ENCODE measurements at places on chromosomes 2 and 18. TPM values are rescaled to one million over a fixed set of nuclear protein-coding genes. Genes with fewer than 3 reads are reported as not detected.

DNA sequence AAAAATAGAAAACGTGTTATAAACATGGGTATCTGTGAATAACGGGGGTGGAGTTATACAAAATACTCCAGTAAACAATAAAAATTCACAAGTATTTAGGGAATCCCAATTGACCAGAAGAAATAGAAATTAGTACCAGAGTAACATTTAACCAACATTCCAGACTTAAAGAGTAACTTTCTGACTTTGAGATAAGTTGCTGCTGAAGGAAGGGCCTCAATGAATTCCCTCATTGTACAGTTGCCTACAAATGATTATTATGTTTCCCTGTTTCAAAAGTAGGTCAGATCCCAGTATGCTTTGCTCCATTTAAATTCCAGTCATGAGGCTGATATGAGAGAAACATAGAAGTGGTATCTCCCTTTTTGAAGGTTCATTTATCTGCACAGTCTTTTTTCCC lies 88.3 kb upstream of the KCNH7 start:
- H3K27me3 ChIP-seq = no peaks in the 10 kb centered on the region
- no peak overlapping the region for H3K4me3 ChIP-seq
- no peak for DNase-seq
- H3K36me3 ChIP-seq = no peaks in the 10 kb centered on the region

SIX3 gene
- not detected for total RNA-seq

DNA sequence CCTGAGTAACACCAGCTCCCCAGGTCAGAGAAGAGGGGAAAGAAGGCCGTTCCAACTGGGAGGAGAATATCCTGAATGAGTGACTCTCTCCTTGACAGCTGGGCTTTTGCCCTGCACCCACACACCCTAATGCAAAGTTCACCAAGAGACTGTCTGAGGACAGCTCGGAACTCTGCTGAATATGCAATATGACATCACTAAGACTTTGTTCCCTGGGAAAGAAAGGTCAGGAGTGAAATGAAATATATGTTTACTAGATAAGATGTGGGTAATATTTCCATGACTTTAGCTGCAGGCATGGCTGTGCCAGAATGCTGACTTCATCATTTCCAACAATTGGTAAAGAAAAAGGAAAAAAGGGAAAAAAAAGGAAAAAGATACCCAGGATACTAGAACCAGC lies 488.2 kb upstream of the RAB6C start:
- no peak overlapping the region for H3K4me3 ChIP-seq
- peaks cover 8% of the 10 kb centered on the region for H3K27me3 ChIP-seq
- no peak for DNase-seq
- no peaks in the 10 kb centered on the region for H3K36me3 ChIP-seq
- H3K4me1 ChIP-seq = no peaks in the 10 kb centered on the region

IRS1 gene
- total RNA-seq = 8.7 TPM

GRCh38 chr18:22557168-22557941 lies 139.6 kb upstream of the CTAGE1 start:
- no peaks in the 10 kb centered on the region for H3K36me3 ChIP-seq
- peaks cover 17% of the 10 kb centered on the region for H3K4me1 ChIP-seq
- no peak overlapping the region for H3K27ac ChIP-seq
- H3K4me3 ChIP-seq = no peak overlapping the region
- DNase-seq = no peak

DNA sequence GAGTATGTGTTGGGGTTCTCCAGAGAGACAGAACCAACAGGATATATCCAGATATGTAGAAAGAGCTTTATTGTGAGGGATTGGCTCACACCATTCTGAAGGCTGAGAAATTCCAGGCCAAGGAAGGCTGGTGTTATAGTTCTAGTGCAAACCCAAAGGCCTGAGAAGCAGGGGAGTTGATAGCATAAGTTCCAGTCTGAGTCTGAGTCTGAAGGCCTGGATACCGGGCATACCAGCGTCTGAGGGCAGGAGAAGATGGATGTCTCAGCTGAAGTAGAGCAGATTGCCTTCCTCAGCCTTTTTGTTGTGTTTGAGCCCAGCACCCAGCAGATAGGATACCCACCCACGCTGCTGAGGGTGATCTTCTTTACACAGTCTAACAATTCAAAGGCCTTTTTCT lies 211.7 kb upstream of the RASGRP3 start:
- no peak overlapping the region for H3K4me3 ChIP-seq
- H3K27me3 ChIP-seq = no peaks in the 10 kb centered on the region
- H3K36me3 ChIP-seq = no peaks in the 10 kb centered on the region
- DNase-seq = no peak
- no peak overlapping the region for H3K27ac ChIP-seq

- peak; percentile 98 for DNase-seq
- peak overlapping the region; percentile 9 for H3K4me3 ChIP-seq
- no peaks in the 10 kb centered on the region for H3K27me3 ChIP-seq
- H3K4me1 ChIP-seq = peaks cover 72% of the 10 kb centered on the region
Observed at GRCh38 chr2:8413589-8414135, 268.2 kb upstream of the ID2 start.

DNA sequence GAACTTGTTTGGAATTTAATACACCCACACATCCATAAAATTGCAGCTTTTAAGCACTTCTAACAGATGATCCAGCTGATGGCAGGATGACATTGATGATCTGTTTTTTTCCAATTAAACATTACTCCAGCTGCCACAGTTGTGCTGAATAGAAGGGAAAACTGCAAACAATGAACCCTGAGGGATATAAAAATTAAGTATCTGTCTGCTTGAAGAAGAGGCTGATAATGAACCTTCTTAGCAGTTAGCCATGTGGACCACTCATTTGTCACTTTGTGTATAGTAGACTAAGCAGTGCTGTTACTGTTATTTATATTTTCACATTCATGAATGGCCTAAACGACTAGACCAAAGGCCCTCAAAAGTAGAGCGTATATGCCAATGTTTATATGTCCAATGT lies 1201.0 kb upstream of the LRRTM1 start:
- H3K4me3 ChIP-seq = no peak overlapping the region
- no peaks in the 10 kb centered on the region for H3K27me3 ChIP-seq
- no peak overlapping the region for H3K27ac ChIP-seq
- no peaks in the 10 kb centered on the region for H3K4me1 ChIP-seq
- no peak for DNase-seq

DNA sequence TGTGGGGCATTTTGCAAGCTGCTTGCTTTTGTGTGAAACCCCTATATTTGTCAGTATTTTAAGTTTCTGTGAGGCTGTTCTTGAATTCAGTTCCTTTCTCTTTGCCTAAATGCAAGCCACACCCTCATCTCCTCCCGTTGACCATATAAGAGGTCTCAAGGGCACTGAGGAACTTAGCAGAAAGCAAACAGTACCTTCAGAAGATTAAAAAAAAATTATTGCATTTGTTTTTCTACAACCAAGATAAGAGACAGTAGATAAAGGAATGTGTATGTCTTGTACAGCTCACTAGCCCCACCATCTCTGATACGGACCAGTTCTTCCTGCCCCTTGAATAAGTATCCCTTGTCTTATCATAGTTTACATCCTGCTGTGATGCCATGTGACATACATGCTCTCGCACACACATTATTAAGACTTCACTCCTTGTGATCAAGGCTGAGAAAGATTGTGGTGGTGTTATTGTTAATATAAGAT lies 64.2 kb downstream of the NPAS2 start:
- no peaks in the 10 kb centered on the region for H3K27me3 ChIP-seq
- peak overlapping the region; percentile 64 for H3K27ac ChIP-seq
- peaks cover 20% of the 10 kb centered on the region for H3K36me3 ChIP-seq
- no peak overlapping the region for H3K4me3 ChIP-seq
- H3K4me1 ChIP-seq = peaks cover 82% of the 10 kb centered on the region

- no peak for DNase-seq
- peaks cover 38% of the 10 kb centered on the region for H3K4me1 ChIP-seq
- H3K4me3 ChIP-seq = no peak overlapping the region
- H3K36me3 ChIP-seq = no peaks in the 10 kb centered on the region
- peaks cover 68% of the 10 kb centered on the region for H3K27me3 ChIP-seq
Observed at GRCh38 chr2:10034333-10035052, 8.9 kb upstream of the KLF11 start.

DNA sequence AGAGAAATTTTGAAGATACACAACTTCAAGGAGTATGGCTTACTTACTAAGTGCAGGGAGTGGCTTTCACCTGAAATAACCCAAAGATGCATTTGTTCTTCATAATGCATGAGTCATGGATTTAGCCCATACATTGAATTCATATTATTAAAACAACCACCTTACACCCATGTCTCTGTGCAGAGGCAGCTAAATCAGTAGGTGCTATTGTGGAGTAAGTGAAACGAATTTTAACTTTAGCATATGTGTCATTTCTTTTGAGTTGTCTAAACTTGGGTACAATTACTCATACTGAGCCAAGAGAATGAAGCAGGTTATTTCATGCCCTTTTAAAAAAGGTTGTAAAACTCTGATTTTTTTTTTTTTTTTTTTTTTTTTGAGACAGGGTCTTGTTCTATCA lies 11.0 kb upstream of the ANKRD29 start:
- no peaks in the 10 kb centered on the region for H3K36me3 ChIP-seq
- H3K4me1 ChIP-seq = no peaks in the 10 kb centered on the region
- no peak overlapping the region for H3K27ac ChIP-seq
- no peak for DNase-seq
- no peak overlapping the region for H3K4me3 ChIP-seq

- H3K27me3 ChIP-seq = peaks cover 1% of the 10 kb centered on the region
- no peaks in the 10 kb centered on the region for H3K36me3 ChIP-seq
- no peak overlapping the region for H3K27ac ChIP-seq
- no peaks in the 10 kb centered on the region for H3K4me1 ChIP-seq
Observed at GRCh38 chr18:77250926-77251729, 1.5 kb downstream of the GALR1 start.

- H3K27ac ChIP-seq = no peak overlapping the region
- no peak for DNase-seq
- no peaks in the 10 kb centered on the region for H3K27me3 ChIP-seq
- no peak overlapping the region for H3K4me3 ChIP-seq
Observed at GRCh38 chr2:181456660-181457120, 496 bp upstream of the ITGA4 start.

- H3K36me3 ChIP-seq = peaks cover 38% of the 10 kb centered on the region
- H3K27ac ChIP-seq = no peak overlapping the region
- H3K4me3 ChIP-seq = no peak overlapping the region
- no peaks in the 10 kb centered on the region for H3K27me3 ChIP-seq
- DNase-seq = no peak
- no peaks in the 10 kb centered on the region for H3K4me1 ChIP-seq
Observed at GRCh38 chr18:48792141-48792540, 158.6 kb downstream of the SMAD7 start.

FN1 gene
- 1,847 TPM for total RNA-seq

DNA sequence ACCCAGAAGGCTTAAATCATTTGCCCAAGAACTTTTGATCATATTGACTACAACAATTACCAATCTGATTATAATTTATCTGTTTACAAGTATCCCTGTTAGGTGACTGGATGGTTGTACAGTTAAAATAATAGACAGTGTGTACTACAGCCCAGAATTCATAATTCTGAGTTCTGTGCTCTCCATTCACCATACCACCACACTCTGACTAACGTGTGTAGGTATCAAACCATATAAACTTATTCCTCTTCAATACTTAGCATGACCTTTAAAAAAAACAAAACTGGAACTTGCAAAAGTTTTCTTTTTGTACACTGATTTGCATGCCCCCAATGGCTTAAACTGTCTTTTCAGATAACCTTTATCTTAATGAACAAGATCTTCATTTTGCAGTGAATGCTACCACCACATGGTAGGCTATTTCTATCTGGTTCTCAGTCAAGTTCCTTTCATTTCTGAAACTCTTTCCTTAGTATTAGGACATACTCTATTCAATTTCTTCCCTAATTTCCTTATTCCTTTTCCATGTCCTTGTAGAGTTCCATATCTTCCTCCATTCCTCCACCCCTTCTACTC lies 50.9 kb downstream of the SOS1 start:
- no peak overlapping the region for H3K27ac ChIP-seq
- H3K27me3 ChIP-seq = no peaks in the 10 kb centered on the region
- H3K4me3 ChIP-seq = no peak overlapping the region
- H3K36me3 ChIP-seq = peaks cover 7% of the 10 kb centered on the region
- H3K4me1 ChIP-seq = no peaks in the 10 kb centered on the region

- no peaks in the 10 kb centered on the region for H3K4me1 ChIP-seq
- H3K36me3 ChIP-seq = no peaks in the 10 kb centered on the region
- H3K27me3 ChIP-seq = no peaks in the 10 kb centered on the region
- H3K4me3 ChIP-seq = no peak overlapping the region
- DNase-seq = no peak
Observed at GRCh38 chr2:112143150-112143549, 5.0 kb downstream of the FBLN7 start.

DNA sequence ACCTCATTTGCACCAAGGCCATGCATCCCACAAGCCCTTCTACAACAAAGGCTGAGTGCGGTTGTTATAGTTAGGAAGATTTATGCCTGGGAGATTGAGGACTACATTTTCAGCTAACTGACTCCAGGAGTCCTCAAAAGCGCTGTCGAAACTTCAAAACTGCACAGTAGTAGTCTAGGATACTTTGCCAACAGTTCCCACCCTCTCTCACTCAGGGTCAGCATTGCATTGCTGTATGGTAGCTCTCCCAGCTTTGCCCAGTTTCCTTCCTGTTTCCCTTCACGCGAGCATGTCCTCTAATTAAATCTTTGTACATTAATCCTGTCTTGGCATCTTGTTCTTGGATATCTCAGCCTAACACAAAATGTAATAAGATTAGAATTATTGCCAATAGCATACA lies 420.6 kb upstream of the UBE2E3 start:
- DNase-seq = no peak
- no peak overlapping the region for H3K27ac ChIP-seq
- no peak overlapping the region for H3K4me3 ChIP-seq
- no peaks in the 10 kb centered on the region for H3K27me3 ChIP-seq
- no peaks in the 10 kb centered on the region for H3K4me1 ChIP-seq

DNA sequence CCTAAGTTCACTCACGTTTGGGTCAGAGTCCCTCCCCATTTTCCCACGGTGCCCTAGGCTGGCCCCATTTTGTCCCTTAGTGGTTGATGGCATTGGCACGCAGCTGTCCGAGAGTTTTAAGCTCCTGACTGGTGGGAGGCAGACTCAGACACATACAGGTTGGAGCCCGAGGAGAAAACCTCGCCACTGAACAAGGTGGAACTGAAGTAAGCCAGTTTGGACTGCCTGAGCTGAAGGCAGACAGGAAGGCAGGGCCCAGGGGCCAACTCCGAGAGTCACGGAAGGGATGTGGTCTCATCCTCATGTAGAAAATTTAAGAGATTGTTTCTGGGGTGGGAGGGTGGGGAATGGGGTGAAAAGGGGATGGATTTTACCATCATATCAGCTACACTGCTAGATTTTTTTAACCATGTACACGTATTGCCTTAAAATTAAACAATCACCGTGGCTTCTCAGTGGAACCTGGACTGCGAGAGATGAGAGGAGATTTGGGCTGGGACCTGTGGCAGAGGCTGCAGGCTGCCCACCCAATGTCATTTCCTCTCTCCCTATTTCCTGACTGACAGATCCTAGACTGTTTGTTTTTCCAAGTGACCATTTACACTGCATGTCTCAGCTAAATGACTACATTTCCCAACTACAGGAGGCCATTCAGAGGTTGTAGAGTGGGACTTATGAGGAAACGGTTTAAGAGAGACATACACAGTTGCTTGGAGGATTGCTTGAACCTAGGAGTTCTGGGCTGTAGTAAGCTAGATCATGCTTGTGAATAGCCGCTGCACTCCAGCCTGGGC lies 19.4 kb upstream of the NMUR1 start:
- no peak overlapping the region for H3K27ac ChIP-seq
- DNase-seq = no peak
- H3K4me1 ChIP-seq = 0 out of 2 replicates have a peak, but pooled peaks cover 5% of the 10 kb centered on the region
- H3K36me3 ChIP-seq = no peaks in the 10 kb centered on the region

FIGN gene
- 11.6 TPM for total RNA-seq
